ENCODE measurements at places on chromosomes 1 and 21. TPM values are rescaled to one million over a fixed set of nuclear protein-coding genes. Genes with fewer than 3 reads are reported as not detected.

Gene FAM43B
- total RNA-seq = not detected

Gene DPYD
- total RNA-seq = 17.9 TPM

Gene MRTO4
- 137 TPM for total RNA-seq

DNA sequence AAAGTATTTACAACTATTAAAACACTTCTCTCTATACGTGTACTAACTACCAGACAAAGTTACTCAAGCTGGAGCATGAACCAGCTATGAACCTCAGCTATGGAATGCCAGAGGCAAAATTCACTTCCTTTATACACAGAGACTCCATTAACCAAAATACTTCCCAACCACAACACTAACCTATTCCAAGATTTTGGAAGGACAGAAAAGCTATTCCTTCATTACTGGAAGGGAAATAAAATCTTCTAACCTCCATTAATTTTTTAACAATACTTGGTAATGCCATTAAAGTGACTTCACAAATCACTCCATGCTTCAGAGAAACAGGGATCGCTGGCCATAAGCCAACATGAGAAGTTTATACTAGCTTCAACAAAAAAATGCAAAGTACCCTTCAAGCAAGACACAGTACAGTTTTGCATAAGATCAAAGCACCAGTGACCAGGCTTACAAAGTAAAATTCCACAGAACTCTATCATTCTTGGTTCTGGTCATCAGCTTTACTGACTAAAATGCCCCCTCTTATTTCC lies 58.0 kb downstream of the PUM1 start:
- H3K4me3 ChIP-seq = no peak overlapping the region
- H3K36me3 ChIP-seq = peaks cover 24% of the 10 kb centered on the region
- peaks cover 64% of the 10 kb centered on the region for H3K4me1 ChIP-seq
- H3K27ac ChIP-seq = peak overlapping the region; percentile 26

GRCh38 chr1:42469727-42470126 lies 6.6 kb downstream of the CCDC30 start:
- no peak overlapping the region for H3K27ac ChIP-seq
- DNase-seq = no peak
- peaks cover 9% of the 10 kb centered on the region for H3K27me3 ChIP-seq
- no peaks in the 10 kb centered on the region for H3K36me3 ChIP-seq
- H3K4me3 ChIP-seq = no peak overlapping the region

- no peak overlapping the region for H3K27ac ChIP-seq
- H3K4me1 ChIP-seq = no peaks in the 10 kb centered on the region
- no peak for DNase-seq
- no peaks in the 10 kb centered on the region for H3K36me3 ChIP-seq
- H3K27me3 ChIP-seq = peaks cover 8% of the 10 kb centered on the region
Observed at GRCh38 chr1:11364170-11364569, 91.2 kb downstream of the UBIAD1 start.
